ENCODE measurements at places on chromosomes 6 and 20. TPM values are rescaled to one million over a fixed set of nuclear protein-coding genes. Genes with fewer than 3 reads are reported as not detected.

GRCh38 chr6:79842376-79843040 is 104.8 kb downstream of the ELOVL4 start:
- DNase-seq = no peak

GRCh38 chr6:109644131-109644530 is 46.9 kb downstream of the AK9 start:
- DNase-seq = no peak

Gene CALHM4
- not detected for total RNA-seq

DNA sequence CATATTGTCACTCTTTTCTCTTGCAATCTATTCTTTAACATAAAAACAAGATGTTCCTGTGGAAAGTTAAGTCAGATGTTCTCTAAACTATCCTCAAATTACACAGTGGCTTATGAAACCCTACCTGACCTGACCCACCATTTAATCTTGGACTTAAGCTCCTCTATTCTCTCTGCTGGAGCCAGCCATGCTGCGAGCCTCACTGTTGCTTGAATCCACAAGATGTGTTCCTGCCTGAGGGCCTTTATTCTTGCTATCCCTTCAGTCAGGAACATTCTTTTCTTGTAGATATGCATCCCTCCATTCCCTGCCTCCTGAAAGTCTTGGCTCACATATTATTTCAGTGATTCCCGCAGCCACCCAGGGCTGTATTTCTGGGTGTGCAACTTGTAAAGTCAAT is 283.2 kb downstream of the EPHA7 start:
- no peak for DNase-seq

DNA sequence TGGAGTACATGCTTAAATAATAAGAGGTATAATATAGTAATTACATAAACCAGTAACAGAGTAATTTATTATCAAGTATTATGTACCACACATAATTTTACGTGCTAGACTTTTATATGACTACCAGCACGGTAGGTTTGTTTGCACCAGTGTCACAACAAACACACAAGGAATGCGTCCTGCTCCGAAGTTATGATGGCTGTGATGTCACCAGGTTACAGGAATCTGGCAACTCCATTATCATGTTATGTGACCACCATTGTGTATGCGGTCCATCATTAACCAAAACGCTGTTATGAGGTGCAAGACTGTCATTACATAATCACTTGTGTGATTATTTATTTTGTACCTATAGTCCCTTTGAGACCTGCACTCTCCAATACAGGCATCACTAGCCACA is 235.2 kb upstream of the PMEPA1 start:
- no peak for DNase-seq

Data from tibial nerve (tissue), 4 donors.